ENCODE measurements at places on chromosomes 3 and 15.
A peak's percentile ranks its signal among the peaks of the same experiment; 100 is the strongest.

- no peak for DNase-seq
These were observed 42.3 kb downstream of the RAB27A start for GRCh38 chr15:55247311-55247710.

GRCh38 chr3:143286392-143287010 is 166.9 kb downstream of the CHST2 start:
- no peak for DNase-seq

DNA sequence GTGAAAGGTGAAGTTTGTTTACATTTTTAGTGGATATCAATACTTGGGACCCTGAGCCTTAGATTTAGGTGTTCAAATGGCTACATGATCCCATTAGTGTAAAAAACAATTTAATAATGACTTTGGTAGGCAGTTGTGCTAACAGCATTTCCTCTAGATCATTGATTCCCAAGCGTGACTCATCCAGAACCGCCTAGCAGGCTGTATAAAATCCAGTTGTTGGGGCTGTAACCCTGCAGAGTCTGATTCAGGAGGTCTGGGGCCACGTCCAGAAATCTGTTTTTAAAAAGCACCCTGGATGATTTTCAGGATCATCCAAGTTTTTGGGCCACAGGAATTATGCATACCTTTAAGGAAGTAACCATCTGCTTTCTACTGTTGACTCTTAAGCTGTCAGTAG is 156.4 kb downstream of the TP63 start:
- no peak for DNase-seq

DNA sequence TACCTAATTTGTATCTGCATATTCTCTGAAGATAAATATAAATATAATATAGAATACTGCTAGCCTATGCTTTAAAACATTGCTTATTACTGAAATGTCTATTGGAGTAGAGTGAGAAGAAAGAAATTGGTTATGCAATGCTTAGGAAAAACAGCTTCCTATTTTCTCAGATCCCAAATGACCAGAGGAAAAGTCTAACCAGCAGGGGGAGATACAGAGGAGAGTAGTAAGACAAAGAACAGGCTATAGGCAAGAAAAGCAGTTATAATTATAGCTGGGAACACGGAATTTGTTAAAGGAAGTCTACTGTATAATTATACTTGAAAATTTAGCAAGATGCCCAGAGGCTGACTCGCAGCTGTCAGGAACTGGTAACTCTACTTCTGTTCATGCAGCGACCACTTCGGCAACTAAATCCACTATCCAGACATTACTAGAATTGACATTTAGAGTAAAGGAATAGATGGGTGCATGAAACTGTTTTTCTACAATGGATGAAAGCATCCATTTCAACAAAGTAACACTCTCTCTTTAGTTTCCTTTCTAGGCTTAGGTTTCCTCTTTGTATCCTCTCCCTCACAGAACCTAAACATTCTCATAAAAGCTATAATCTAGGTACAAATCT is 97.2 kb downstream of the TBC1D5 start:
- peak; percentile 2 for DNase-seq

GRCh38 chr3:160956785-160957184 is 148.4 kb downstream of the B3GALNT1 start:
- no peak for DNase-seq

- DNase-seq, result no peak
These were observed 37.6 kb upstream of the EPHB3 start for GRCh38 chr3:184523825-184524615.

DNA sequence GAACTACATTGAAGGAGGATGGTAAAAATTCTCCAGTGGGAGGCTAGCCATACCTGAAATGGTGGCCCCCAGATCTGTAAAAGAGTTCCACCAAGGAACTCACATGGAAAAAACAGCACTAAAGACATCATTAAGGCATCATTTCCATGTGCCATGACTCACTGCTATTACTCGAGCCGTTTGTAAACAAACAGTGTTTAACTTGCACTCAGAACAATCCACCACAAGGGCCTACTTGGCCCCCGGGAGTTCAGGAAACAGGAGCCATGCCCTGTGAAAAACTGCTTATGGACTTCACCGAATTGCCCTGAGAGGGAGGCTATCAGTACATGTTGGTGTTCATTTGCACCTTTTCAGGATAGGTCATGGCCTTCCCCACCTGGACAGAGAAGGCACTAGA is 18.2 kb downstream of the CCR4 start:
- DNase-seq, result no peak

- DNase-seq, result no peak
These were observed 49.5 kb upstream of the HACD2 start for GRCh38 chr3:123634149-123635051.

GRCh38 chr15:62684123-62684808 is 358.3 kb upstream of the TPM1 start:
- no peak for DNase-seq

- DNase-seq, result peak; percentile 44
These were observed 213.2 kb upstream of the IL12A start for GRCh38 chr3:159775372-159775961.

DNA sequence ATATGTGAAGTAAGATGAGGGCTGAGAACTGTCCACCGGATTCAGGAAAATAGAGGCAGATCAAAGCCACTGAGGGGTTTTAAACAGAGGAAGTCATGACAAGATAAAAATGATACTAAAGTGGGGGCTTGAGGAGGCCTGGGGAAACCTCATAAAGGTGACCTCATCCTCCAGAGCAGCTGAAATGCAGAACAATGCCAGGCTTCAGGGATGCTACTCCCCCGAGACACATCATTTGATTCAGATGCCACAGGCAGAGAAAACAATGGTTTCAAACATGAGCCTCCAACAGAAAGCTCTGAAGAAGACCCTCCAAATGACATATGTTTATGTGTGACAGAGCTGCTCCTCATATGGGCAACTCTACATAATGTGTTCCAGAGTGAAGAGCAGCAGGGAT is 6.4 kb downstream of the CFAP20DC start:
- no peak for DNase-seq

DNA sequence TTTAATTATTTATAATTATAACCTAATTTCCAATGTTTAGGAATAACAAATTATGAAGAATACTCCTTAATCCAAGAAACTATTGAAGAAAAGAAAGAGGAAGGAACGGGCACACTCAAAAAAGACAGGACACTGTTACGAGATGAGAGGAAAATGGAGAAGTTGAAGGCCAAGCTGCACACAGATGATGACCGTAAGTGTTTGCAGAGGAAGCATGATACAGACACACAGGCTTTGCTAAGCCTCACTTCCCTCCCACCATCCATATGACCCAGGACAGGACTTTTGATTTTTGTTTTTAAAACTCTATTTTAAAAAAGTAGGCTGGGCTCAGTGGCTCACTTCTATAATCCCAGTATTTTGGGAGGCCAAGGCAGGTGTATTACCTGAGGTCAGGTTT is 389.4 kb upstream of the TPM1 start:
- DNase-seq, result no peak

GRCh38 chr3:22101351-22101750 is 350.3 kb upstream of the ZNF385D start:
- no peak for DNase-seq

DNA sequence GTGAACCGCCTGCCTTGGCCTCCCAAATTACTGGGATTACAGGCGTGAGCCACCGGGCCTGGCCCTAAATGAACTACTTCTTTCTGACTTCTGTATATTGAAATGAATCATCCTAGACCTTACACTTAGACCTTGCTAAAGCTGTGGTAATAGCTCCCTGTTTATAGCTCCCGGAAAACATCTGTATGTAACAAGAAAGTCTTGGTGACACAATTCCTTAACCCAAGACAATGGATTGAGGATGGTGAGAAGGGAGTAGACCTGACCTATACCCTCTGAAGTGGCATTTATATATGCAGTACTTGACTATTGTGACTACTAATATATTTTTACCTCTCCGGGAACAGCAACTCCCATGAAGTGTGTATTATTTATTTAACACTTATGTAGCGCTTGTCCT is 48.0 kb upstream of the TBL1XR1 start:
- no peak for DNase-seq

DNA sequence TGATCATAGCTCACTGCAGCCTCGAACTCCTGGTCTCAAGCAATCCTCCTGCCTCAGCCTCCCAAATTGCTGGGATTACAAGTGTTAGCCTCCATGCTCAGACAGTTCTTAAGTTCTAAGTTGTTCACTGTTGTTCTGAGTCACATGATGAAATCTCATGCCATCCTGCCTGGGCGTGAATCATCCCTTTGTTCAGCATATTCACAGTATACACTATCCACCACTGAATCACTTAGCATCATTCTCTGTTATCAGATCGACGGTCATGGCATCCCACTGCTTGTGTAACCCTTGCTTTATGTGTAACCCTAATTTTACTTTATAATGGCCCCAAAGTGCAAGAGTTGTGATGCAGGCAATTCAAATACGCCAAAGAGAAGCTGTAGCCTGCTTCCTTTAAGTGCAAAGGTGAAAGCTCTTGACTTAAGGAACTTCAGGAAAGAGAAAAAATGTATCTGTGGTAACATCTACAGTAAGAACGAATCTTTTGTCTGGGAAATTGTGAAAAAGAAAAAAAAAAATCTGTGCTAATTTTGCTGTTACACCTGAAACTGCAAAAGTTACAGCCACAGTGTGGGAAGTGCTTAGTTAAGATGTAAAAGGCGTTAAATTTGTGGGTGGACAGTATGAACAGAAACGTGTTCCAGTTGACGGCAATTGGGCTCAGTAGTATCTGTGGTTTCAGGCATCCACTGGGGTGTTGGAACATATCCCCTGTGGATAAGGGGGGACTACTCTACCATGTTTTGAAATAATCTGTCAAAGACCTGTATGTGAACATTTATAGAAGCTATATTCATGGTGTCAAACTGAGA is 80.6 kb downstream of the PCOLCE2 start:
- DNase-seq, result no peak

DNA sequence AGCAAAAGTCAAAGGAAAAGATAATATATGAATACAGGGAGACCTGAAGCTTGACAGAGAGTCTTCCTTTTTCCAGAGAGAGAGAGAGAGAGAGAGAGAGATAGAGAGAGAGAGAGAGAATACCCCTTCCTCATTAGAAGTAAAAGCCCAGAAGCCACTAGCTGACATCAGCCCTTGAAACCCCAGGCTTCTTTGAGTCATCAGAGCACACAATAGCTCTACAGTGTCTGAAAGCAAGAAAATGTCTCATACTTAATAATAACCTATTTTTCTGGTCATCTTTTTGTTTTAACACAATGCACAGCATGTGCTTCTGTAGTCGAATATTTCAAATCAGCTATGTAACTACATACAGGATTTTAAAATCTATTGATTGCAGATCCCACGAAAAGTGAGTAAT is 109.2 kb upstream of the NANOGP8 start:
- no peak for DNase-seq

- DNase-seq, result no peak
These were observed 775.8 kb upstream of the ARPP21 start for GRCh38 chr3:34863485-34863884.

DNA sequence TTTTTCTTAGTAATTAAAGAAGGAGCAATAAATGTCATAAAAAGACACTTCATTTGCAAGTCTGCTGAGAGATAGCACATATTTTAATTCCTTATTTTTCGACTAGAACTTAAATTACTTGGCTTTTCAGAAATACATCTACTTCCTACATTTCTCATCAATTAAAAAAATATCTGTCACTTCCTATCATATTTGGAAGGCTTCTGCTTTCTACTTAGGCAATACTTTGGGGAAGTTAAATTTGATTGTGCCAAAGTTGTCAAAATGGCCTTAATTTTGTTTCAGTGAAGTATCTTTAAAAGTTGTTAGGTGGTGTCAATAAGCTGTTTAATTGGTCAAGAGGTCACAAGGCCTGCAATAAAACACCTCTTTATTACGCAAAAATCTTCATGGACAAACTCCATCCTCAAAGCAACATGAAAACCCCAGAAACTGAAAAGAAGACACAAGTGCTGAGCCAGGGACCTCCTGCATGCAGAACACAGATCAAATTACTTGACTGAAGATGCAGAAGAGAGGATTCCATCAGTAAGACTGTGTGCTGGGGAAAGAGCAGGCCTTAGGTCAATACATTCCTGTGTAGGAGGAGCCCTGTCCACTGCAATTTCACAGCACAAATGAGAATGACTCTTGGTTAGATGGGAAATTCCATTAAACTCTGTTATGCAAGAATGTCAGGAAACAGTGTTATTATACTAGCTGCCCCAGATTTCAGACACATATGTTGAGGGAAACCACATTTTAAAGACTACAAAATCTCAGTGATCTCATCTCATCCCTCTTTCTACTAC is 48.0 kb upstream of the FSTL1 start:
- DNase-seq, result no peak

- peak; percentile 78 for DNase-seq
These were observed 6.0 kb upstream of the PLCB2 start for GRCh38 chr15:40313531-40314398.

DNA sequence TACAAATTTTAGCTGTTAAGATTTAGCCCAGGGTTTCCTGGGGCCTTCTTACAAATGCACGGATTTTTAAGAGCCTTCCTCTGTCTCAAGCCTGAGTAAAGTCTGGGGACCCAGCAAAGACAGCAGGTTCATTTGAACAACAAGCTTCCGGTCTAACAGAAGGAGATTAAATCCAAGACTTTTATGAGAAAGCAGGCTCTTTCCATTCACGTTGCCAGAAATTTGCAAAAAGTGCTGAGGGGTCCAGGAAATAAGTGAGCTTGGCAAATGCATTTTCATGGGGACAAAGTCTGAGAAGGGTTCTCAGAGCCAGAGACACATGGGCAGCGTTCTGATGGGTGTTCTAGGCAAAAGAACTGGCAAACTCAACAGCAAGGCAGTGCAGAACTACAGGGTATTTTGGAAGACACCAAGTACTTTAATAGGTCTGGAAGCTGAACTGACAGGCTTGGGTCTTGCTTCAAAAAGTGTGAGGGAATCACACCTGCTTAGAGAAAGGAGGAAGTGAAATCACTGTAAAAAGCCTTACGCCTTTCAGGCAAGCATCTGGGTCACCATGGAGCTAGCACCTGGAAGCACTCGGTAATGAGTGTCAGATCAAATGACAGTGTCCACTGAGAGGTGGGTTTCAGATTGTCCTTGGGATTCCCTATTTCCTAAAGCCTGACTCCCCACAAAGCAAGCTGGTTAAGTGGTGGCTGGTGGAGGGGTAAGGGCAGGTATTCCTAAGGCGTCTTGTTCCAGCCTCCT is 115.8 kb upstream of the ARHGEF3 start:
- DNase-seq, result peak; percentile 15

GRCh38 chr3:7621046-7621630 is 760.2 kb downstream of the GRM7 start:
- DNase-seq, result no peak

GRCh38 chr3:76997733-76998132 is 42.2 kb upstream of the ROBO2 start:
- DNase-seq, result no peak

Measured in DMS79 treated with DMSO at 0.1 percent for 48 hours (cell line).